Activated T-cell treated with anti-CD3 and anti-CD28 coated beads, Interleukin-2, amount 50 U/mL, for 72 hours (primary cell): ENCODE measurements at places on chromosomes 12 and 14. TPM values are rescaled to one million over a fixed set of nuclear protein-coding genes. Genes with fewer than 3 reads are reported as not detected.

CISTR gene
- not detected for total RNA-seq

CYP27B1 gene
- 14.7 TPM for total RNA-seq

- peaks cover 65% of the 10 kb centered on the region for H3K4me1 ChIP-seq
- H3K36me3 ChIP-seq = peaks cover 3% of the 10 kb centered on the region
- no peaks in the 10 kb centered on the region for H3K27me3 ChIP-seq
- H3K27ac ChIP-seq = peak overlapping the region; percentile 93
- H3K4me3 ChIP-seq = peak overlapping the region; percentile 97
- DNase-seq = peak; percentile 50
Observed at GRCh38 chr12:89525305-89525823, 483 bp downstream of the POC1B start.

DNA sequence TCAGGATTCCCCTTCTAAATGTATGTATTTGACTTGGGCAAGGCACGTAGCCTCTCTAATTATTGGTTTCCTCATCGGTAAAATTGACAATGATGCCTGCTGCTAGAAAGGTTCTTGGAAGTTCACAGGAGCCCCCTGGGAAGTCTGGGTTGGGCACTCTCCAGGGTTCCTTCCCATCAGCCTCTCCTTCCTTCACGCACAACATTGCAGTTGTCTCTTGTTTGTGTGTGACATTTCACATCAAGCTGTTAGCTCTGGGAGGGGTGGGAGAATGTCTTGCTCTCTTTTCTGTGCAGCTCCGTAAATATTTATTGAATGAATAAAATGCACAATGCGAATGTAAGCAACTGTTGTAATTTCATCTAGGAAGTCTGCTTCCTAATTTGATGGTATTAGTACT lies 153.2 kb upstream of the PRICKLE1 start:
- H3K4me1 ChIP-seq = no peaks in the 10 kb centered on the region
- H3K4me3 ChIP-seq = no peak overlapping the region
- H3K36me3 ChIP-seq = no peaks in the 10 kb centered on the region
- no peak for DNase-seq

GRCh38 chr12:10397296-10397695 lies 7.5 kb upstream of the KLRK1 start:
- peaks cover 32% of the 10 kb centered on the region for H3K4me1 ChIP-seq
- H3K4me3 ChIP-seq = peak overlapping the region; percentile 65
- no peak overlapping the region for H3K27ac ChIP-seq
- peaks cover 7% of the 10 kb centered on the region for H3K27me3 ChIP-seq
- DNase-seq = no peak
- H3K36me3 ChIP-seq = peaks cover 4% of the 10 kb centered on the region

DNA sequence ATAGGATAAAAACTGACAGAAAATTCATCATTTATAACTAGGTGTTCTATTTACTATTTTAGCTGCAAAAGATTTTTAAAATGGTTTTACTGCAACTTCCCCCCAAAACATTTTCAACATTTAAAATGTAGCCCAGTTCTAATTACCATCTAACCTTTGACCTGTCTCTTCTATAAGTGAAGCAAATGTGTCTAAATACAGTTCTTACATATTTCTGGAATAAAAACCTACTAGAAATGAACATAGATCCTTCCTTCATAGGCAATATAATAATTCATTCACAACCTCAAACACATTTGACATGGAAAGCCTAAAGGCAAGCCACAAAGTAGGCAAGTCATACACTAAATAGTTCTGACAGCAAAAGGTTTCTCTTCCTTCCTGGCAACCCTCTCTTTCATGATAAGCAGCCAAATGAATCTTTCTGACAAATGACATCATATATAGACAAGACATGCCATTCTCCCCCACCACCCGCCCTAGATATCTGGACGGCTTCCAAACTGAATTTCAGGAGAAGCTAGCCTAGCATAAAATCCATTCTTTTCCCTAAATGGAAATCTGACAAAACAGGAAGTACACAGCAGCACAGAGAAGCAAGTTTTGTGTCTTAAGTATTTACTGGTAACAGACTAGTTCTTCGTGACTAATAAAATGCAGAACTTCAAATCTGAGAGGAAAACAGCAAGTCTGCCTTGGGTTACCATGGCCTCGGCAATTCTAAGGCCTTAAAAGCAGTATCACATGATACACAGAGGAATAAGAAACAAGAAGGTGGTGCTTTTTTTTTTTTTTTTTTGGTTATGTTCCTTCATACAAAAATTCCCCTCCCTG lies 17.2 kb upstream of the ARID4A start:
- peak overlapping the region; percentile 96 for H3K4me3 ChIP-seq
- peaks cover 73% of the 10 kb centered on the region for H3K4me1 ChIP-seq
- H3K36me3 ChIP-seq = peaks cover 8% of the 10 kb centered on the region

- H3K36me3 ChIP-seq = peaks cover 4% of the 10 kb centered on the region
- DNase-seq = no peak
- H3K4me1 ChIP-seq = no peaks in the 10 kb centered on the region
- H3K27me3 ChIP-seq = no peaks in the 10 kb centered on the region
- no peak overlapping the region for H3K27ac ChIP-seq
- H3K4me3 ChIP-seq = no peak overlapping the region
Observed at GRCh38 chr12:95731519-95731958, 59.0 kb downstream of the NTN4 start.
